ENCODE measurements at places on chromosomes 3 and 15. TPM values are rescaled to one million over a fixed set of nuclear protein-coding genes. Genes with fewer than 3 reads are reported as not detected.
A peak's percentile ranks its signal among the peaks of the same experiment; 100 is the strongest.

GRCh38 chr15:98085003-98085639 is 124.6 kb downstream of the ARRDC4 start:
- peak; percentile 72 for DNase-seq

GRCh38 chr3:181692311-181693145 is 19.2 kb upstream of the SOX2 start:
- no peak for DNase-seq

Gene BNC1
- polyA plus RNA-seq = 0.17 TPM

Gene KIF7
- 14.1 TPM for polyA plus RNA-seq

- no peak for DNase-seq
Measured at GRCh38 chr3:32488474-32489008, 14.1 kb downstream of the CMTM6 start.

Gene C3orf22
- 0.25 TPM for polyA plus RNA-seq

DNA sequence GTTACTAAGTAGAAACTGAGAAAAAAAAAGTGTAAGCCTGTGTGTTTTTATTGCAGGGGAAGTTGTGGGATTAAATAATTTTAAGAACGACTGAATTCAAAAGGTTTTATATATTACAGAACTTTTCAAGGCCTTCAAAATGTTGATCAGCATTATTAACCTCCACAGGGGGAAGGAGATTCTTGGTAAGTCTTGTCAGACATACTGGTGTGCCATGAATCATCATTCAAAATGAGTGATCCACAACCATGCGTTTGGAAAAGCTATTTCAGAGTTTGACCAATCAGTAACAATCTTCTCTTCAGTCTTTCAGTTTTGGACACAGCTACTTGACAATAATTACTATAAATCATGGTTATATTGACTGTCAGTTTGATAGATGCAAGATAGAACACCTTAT is 70.2 kb downstream of the ADAMTS9 start:
- no peak for DNase-seq

All from renal pelvis (tissue), 12 donors.